ENCODE measurements at places on chromosomes 5 and 9.
A peak's percentile ranks its signal among the peaks of the same experiment; 100 is the strongest.

DNA sequence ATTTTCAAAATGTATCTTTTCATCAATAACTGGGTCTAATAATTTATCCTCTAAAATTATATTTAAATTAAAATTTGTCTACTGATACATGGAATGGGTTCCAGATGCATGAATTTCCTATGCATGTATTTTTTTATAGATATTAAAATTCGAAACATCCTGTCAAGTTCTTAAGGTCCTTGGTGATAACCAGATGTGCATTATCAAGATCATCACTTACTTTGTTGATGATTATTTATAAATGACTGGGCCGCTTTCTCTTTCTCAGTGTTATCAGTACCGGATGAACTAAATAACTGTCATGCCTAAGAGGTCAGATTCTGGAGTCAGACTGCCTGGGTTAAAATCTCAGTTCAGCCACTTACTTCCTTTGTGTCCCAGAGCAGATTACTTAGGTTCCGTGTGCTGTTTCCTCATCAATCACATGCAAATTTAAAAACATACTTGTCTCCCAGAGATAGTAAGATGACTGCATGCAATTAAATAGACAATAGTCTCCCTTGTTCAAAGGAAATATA, 124.3 kb downstream of the TEX10 start:
- no peak for DNase-seq

DNA sequence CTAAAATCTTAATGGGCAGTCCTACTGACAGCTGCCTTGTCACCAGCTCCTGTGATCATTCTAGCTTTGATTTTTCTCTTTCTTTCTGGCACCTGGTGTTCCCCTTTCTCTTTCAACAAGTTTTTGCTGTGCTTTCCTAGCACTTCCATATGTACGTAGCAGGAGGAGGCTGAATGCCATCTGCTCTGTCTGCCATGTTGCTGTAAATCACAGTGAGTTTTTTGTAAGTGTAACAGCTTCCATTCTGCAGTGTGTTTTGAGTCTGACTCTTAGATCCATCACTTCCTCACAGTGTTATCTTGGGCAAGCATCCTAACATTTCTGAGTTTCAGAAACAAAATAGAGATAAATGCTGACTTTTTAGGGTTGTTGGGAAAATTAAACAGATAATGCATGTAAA, 247.9 kb downstream of the DOCK8 start:
- no peak for DNase-seq

GRCh38 chr9:13567833-13568232, 288.3 kb upstream of the MPDZ start:
- no peak for DNase-seq

DNA sequence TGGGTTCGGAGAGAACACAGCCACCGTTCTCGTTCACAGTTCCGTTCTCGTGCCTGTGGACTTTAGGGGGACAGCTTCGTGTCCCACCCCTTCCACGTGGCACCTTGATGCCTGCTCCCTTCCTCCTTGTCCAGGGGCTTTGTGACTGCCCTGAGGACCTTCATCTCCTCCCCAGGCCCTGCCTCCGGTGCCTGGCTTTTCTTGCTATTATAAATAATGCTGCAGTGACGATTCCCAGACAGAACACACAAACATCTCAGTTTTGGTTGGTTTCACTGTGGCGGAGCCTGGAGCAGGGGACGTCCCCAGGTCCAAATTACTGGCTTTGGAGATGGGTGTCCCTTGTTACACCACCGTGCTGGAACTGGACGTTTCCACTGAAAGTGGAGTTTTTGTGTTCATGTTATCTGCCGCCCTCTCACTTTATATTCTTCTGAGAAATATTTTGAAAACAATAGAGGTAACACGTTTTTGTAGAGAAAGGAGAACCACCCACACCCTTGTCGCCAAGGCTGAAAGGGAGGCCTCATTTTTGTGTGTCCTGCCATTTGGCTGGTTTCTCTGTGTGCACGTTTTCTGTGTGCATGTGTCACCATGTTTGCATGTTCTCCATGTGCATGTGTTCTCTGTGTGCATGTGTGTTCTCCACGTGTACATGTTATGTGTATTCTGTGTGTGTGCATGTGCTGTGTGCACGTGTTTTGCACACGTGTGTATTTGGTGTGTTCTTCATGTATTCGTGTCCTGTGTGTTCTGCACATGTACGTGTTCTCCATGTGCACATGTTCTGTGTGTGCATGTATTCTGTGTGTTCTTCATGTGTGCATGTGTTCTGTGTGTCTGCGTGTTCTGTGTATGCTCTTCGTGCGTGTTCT, 24.2 kb downstream of the WNK2 start:
- DNase-seq: no peak

DNA sequence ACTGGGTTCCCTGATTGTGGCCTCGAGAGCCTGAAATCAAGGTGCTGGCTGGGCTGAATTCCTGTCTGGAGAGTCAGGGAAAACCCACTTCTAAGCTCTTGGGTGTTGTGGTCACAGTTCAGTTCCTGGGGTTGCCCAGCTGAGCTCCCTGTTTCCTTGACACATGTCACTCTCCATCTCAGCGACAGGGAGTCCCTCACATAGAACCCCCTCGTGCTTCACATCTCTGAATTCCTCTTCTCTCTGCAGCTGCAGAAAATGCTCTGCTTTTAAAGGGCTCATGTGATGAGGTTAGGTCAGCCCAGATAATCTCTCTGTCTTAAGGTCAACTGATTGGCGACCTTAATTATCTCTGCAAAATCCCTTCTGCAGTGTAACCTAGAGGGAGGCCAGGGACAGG, 53.5 kb upstream of the NFIL3 start:
- DNase-seq: no peak

GRCh38 chr5:97449172-97449571, 266.1 kb upstream of the RIOK2 start:
- DNase-seq: no peak

DNA sequence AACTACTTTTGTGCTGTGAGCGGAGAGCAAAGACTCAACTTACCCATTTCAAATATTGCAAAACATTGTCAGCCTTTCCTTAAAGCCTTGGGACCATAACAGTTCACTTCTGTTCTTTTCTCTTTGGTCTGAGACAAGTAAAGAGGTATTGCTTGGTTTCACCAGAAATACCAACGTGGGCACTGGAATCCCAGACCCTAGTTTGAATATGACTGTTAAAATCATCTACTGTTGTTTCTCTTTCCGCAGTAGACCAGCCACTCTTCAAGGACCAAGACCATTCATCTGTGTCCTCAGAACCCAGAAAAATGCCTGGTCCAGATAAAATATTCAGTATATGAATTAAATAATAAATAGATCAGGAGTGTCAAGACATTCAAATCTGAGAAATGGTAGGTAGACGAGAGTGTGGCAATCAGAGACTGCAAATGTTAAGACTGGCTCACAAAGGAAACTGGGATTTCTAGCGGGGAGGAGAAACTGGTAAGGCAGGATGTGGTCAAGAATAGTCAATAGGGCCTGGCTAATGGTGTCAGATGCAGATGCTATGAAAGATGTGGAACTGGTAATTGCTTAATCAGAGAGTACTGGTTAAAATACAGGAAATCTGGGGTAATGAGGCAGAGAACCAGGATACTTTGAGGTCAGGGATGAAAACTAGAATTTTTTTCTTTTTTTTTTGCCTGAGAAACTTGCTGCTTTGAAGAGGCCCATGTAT, 82.1 kb upstream of the IL33 start:
- DNase-seq: no peak

DNA sequence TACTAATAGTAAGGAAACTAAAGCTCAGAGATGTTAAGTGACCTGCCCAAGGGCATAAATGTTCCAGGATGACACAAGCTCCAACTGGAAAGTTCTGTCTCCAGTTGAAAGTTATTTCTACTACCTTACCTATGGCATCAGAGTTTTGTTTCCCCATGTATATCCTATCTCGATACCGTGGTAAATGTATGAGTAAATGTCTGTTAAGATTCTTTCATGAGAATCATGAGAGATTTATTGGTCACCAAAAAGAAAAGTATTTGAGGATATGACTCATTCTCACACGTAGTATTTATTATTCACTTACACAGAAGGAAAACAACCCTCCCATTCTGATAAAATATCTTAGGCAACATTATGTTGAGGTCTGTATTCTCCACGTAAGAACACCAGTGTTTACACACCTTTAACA, 11.1 kb upstream of the SHOC1 start:
- DNase-seq: no peak

- no peak for DNase-seq
Observed at GRCh38 chr5:41883243-41883642, 13.0 kb upstream of the OXCT1 start.

DNA sequence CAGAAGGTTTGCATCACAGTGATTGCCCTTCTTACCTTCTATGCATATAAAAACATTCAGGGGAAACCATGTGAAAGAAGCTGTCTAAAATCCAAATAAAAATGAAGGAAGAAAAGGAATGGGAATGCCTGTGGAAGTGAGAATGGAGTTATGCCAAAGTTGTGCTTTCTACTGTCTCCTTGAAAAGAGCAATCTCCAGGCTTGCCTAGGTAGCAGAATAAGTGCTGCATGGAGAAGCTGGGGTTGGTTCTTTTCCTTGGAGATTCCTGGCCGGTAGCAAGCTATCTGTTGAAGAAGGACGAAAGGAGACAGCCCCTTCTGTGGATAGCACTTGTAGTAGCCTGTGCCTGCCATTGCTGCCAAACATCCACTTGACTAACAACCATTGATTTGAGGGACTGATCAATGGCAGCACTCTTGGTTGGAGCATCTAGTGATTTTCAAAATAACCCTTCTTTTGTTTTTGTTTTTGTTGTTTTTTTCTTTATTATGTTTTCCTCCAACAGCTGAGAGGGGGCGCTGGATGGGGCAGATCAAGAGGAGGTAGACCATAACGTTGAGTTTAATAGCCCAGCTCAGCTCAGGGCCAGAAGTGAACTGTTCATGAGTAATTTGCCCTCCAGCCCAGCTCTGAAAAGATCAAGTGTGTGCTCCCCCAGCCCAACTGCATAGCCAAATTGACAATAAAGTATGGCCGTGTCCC, 1.6 kb downstream of the PLCXD3 start:
- no peak for DNase-seq

DNA sequence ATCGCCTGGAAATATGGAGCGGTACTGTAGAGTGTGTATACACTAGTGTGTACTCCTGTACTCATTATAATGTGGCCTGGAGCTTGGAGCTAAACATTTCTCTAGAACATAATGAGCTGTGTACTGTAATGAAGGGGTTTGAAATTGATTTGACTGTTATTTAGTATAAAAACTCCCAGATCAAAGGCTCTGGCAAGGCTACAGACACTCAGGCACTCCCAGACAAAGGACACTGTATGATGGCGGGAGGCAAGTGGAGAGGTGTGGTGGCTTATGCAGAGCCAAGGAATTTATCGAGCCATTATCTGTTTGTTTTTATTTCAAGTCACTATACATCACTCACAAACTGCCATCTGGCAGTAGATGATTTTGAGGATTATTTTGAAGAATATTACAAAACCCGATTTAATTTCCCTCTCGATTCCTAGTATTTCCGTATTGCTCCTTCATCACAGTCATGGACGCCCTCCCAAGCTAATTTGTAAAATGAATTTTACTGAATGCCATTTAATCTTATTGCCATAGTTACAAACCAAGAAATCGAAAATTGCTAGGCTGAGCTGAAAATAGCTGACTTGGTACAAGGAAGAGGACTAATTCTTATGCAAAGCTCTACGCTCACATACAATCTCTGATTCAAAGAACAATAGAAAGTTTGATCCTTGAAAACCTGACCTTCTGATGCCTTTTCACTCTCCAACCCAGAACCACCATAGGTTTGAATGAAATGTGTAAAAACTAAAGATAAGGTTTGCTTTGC, 240.2 kb upstream of the SEMA6A start:
- DNase-seq: no peak

- DNase-seq: no peak
Observed at GRCh38 chr5:171849585-171850323, 64.1 kb downstream of the SMIM23 start.

GRCh38 chr9:89185980-89186379, 7.4 kb upstream of the SHC3 start:
- DNase-seq: no peak

GRCh38 chr9:136951541-136952320, at the start of gene LCN12:
Gene LCN12, plus strand, starts transcription at chr9:136952273. Its CDS starts 55 bp downstream, at chr9:136952328.
- DNase-seq: no peak

GRCh38 chr9:75866273-75866871, 24.1 kb upstream of the PCSK5 start:
- DNase-seq: peak; percentile 35

- DNase-seq: no peak
Observed at GRCh38 chr9:86557063-86557766, 203.0 kb upstream of the TUT7 start.

DNA sequence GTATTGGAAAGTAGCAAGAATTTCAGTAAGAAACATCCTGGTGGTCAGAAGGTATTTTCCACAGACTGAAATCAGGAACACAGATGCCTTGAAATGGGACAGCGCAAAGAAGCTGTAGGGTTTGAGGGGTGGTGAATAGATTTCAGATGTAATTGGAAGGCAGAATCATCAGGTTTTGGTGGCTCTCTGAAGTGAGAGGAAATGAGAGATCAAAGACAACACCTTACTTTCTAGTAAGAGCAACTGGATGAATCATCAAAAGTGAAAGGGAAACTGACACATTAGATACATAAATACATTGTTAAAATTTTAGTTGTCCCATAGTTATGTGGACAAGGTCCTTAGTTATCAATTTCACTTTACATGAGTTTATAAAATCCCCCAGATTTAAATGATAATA, 188.2 kb upstream of the SLC27A6 start:
- DNase-seq: no peak

- no peak for DNase-seq
Observed at GRCh38 chr5:854217-854616, 3.4 kb upstream of the ZDHHC11 start.

DNA sequence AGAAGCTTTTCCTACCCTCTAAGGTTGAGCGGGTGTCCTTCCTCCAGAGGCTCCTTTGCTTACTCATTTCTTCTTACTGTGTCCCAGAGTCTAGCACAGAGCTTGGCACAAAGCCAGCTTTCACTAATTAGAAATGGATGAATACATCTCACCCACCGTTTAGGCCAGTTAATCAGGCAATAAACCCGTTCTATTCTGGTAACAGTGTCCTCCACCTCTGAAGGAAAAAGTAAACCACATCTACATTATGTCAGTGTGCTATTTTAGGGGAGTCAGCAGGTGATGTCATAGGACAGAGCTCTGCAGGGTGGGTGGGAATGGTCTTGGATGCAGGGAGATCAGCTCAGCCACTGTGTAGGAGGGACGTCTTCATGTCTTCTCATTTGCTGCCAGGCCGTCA, 109.2 kb downstream of the OSTF1 start:
- DNase-seq: no peak

- no peak for DNase-seq
Observed at GRCh38 chr9:134663753-134664415, 22.3 kb downstream of the COL5A1 start.

- DNase-seq: no peak
Observed at GRCh38 chr9:132008184-132008803, 71.4 kb downstream of the MED27 start.

GRCh38 chr9:104725014-104725413, 22.5 kb upstream of the NIPSNAP3A start:
- DNase-seq: no peak

DNA sequence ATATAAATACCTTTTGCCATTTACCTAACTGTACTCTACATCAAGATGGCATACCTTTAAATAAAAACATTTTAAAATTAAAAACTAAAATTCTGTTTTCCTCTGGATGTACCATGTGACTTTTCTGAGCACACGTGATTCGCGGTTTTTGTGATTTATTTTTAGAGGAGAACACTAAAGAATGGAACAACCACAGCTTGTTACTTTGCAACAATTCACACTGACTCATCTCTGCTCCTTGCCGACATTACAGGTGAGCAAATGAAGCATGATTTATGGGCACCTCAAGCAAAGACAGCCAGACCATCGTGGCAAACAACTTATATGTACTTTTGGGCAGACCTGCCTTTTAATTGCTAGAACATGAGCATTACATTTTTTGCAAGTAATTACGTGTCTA, 61.3 kb downstream of the GDA start:
- no peak for DNase-seq

GRCh38 chr5:179385914-179386313, 40.7 kb upstream of the ADAMTS2 start:
- no peak for DNase-seq
